ENCODE measurements at places on chromosomes 11 and 22.

DNA sequence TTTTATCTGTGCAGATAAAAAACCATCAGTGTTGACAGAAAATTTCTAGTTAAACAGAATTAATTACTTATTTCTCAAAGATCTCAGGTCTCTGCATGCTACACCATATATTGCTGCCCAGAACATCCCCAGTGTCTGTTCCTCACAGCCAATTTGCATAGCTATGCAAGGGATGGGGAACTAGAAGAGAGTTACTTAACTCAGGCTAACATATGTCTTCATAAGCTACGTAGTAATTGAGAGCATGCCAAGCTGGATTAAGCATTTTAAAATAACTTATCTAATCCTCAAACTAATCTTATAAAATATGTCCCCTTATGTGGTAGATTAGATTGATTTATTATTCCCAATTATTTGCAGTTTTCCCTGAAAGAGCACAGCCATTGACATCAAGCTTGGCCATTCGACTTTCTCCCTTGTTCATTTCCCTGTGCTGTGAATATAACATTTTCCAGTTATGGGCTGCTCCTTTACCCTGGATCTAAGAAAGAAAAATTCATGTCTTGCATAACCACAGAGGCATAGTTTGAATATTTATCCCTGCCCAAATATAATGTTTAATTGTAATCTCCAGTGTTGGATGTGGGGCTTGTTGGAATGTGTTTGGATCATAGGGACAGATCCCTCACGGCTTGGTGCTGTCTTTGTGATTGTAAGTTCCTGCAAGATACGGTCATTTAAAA is 69.1 kb downstream of the C11orf87 start:
- no peaks in the 10 kb centered on the region for H3K27me3 ChIP-seq
- no peaks in the 10 kb centered on the region for H3K4me1 ChIP-seq
- H3K36me3 ChIP-seq = no peaks in the 10 kb centered on the region
- DNase-seq = no peak

DNA sequence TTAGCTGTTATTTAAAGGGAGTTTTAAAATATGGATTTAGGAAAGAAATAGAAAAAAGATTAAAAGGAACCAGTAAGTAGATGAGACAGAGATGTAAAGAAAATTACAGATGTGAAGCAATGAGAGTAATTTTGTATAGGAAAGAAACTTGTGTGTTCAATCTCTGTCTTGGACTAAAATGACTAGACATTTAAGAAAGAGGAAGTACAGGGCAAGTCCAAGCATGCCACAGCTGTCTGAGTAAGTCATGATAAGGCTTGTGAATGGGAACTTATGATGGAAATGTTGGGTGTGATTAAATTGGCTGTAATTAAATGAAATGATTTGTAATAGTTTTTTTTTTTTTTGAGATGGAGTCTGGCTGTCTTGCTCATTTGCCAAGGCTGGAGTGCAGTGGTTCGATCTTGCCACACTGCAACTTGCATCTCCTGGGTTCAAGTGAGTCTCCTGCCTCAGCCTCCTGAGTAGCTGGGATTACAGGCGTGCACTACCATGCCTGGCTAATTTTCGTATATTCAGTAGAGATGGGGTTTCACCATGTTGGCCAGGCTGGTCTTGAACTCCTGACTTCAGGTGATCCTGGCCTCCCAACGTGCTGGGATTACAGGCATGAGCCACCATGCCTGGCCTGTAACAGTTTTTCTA is 5.9 kb upstream of the ACY3 start:
- H3K4me1 ChIP-seq = no peaks in the 10 kb centered on the region
- H3K27ac ChIP-seq = no peak overlapping the region

GRCh38 chr11:17432002-17432401 is 43.5 kb upstream of the KCNJ11 start:
- H3K4me3 ChIP-seq = no peak overlapping the region
- H3K27ac ChIP-seq = no peak overlapping the region
- H3K27me3 ChIP-seq = no peaks in the 10 kb centered on the region
- DNase-seq = no peak
- no peaks in the 10 kb centered on the region for H3K4me1 ChIP-seq

DNA sequence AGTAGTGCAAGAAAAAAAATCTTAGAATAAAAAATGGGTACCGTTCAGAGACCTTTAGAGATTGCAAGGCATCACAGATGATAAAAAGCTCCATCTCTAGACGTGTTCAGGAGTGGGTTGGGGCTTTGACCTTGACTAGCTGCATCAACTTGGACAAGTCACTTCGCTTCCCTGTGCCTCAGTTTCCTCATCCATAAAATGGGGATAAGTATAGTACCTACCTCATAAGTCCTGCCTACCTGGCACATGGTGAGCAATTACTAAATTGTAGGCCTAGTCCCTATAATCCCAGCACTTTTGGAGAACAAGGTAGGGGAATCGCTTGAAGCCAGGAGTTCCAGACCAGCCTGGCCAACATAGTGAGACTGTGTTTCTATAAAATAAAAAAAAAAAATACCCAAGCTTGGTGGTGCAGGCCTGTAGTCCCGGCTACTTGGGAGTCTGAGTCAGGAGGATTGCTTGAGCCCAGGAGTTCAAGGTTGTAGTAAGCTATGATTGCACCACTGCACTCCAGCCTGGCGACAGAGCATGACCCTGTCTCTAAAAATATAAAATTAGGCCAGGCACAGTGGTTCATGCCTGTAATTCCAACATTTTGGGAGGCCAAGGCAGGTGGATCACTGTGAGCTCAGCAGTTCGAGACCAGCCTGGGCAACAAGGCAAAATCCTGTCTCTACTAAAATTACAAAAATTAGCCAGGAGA is 6.0 kb upstream of the F2 start:
- H3K36me3 ChIP-seq = no peaks in the 10 kb centered on the region
- H3K27me3 ChIP-seq = no peaks in the 10 kb centered on the region
- H3K27ac ChIP-seq = no peak overlapping the region
- H3K4me1 ChIP-seq = peaks cover 8% of the 10 kb centered on the region

GRCh38 chr11:120974965-120975364 is 48.9 kb upstream of the TBCEL start:
- no peak overlapping the region for H3K27ac ChIP-seq
- no peak overlapping the region for H3K4me3 ChIP-seq
- H3K4me1 ChIP-seq = no peaks in the 10 kb centered on the region
- H3K27me3 ChIP-seq = no peaks in the 10 kb centered on the region
- no peak for DNase-seq
- no peaks in the 10 kb centered on the region for H3K36me3 ChIP-seq

GRCh38 chr11:69899957-69900821 is 81.0 kb upstream of the FGF3 start:
- no peaks in the 10 kb centered on the region for H3K4me1 ChIP-seq
- DNase-seq = no peak
- H3K36me3 ChIP-seq = no peaks in the 10 kb centered on the region
- no peak overlapping the region for H3K4me3 ChIP-seq
- H3K27me3 ChIP-seq = no peaks in the 10 kb centered on the region

DNA sequence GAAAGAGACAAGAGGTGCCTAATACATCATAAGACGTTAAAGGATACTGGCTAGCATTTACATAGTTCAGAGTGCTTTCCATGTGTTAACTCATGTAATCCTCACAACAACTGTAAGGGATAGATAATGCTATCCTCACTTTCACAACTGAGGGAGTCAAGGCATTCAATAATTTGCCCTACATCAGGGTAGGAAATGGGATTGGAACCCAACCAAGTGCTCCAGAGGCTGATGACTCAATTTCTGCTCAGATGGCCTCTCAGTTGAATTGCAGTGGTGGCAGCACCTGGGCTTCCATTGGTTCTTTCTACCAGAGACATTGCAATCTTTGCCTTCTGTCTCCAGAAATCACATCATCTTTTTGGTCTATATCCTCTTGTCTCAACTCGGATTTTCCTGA is 232.9 kb downstream of the ETS1 start:
- peaks cover 2% of the 10 kb centered on the region for H3K4me1 ChIP-seq
- H3K4me3 ChIP-seq = no peak overlapping the region
- H3K36me3 ChIP-seq = no peaks in the 10 kb centered on the region
- no peak overlapping the region for H3K27ac ChIP-seq
- no peak for DNase-seq

DNA sequence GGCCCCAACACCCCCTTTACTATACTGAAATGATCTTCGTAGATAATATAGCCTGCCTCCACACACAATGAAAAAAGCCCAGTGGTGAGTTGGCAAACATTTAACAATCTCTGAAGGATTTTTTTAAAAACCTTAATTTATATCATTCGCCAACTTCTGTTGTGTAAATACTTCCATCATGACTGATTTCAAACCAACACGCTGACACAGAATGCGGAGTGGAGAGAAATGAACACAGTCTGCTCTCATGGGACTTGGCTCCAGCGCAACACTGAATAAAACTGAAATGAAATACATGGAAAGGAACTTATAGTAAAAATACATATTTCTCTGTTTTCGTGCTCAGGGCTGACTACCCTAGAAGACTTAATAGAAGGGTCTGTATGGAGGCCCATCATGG is 61.3 kb upstream of the WNT11 start:
- no peaks in the 10 kb centered on the region for H3K36me3 ChIP-seq
- no peak for DNase-seq
- no peak overlapping the region for H3K27ac ChIP-seq
- no peak overlapping the region for H3K4me3 ChIP-seq

- H3K36me3 ChIP-seq = no peaks in the 10 kb centered on the region
- no peak overlapping the region for H3K27ac ChIP-seq
- no peak overlapping the region for H3K4me3 ChIP-seq
- DNase-seq = no peak
Measured at GRCh38 chr11:14065141-14065540, 102.6 kb downstream of the SPON1 start.

GRCh38 chr22:41315586-41315985 is 14.3 kb downstream of the ZC3H7B start:
- H3K36me3 ChIP-seq = no peaks in the 10 kb centered on the region
- H3K27ac ChIP-seq = no peak overlapping the region
- no peaks in the 10 kb centered on the region for H3K27me3 ChIP-seq
- no peaks in the 10 kb centered on the region for H3K4me1 ChIP-seq
- DNase-seq = no peak

DNA sequence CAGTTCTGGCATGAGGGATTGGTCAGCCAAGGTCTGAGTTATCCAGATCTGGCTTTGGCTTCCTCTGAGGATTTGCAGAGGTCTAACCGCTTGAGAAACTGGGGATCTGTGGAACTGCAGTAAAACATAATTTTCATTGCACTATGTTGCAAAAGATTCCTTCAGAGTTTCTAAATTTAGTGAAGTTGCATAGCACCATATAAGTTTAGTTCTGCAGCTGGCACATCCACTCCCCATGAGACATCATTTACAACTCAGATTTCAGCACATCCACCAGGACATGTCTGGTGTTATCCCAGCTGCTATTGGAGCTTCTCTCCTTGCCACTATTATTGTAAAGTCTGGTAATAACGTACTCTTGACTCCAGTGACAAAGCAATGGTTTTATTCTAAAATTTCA is 181.5 kb downstream of the CWF19L2 start:
- no peaks in the 10 kb centered on the region for H3K4me1 ChIP-seq
- H3K36me3 ChIP-seq = no peaks in the 10 kb centered on the region
- H3K27ac ChIP-seq = no peak overlapping the region
- H3K4me3 ChIP-seq = no peak overlapping the region
- H3K27me3 ChIP-seq = no peaks in the 10 kb centered on the region

DNA sequence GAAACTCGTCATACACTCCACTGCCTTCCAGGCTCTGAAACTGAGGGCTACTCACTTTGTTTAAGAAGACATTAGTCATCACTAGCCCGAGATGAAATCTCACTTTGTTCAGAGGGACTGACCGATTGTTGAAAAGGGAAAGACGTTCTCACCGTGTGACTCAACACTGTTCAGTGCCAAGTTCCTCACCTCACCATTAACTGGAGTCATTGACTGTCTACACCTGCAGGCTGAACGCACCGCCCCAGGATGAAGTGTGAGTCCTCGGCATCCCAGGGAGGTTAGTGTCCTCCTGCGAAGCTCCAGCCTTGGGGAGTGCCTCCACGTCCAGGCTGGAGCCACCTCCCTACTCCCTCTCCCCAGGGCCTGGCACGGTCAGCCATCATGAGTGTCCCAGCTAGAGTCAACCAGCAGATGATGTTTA is 30.4 kb downstream of the FADD start:
- no peak for DNase-seq
- no peaks in the 10 kb centered on the region for H3K27me3 ChIP-seq
- no peaks in the 10 kb centered on the region for H3K36me3 ChIP-seq
- no peak overlapping the region for H3K27ac ChIP-seq

GRCh38 chr11:121341609-121342008 is 49.0 kb downstream of the SC5D start:
- DNase-seq = no peak
- H3K4me1 ChIP-seq = peaks cover 7% of the 10 kb centered on the region
- H3K27ac ChIP-seq = no peak overlapping the region
- H3K4me3 ChIP-seq = no peak overlapping the region
- no peaks in the 10 kb centered on the region for H3K36me3 ChIP-seq

GRCh38 chr11:17396598-17397310 is 8.3 kb upstream of the KCNJ11 start:
- no peaks in the 10 kb centered on the region for H3K4me1 ChIP-seq
- no peak for DNase-seq
- H3K27me3 ChIP-seq = no peaks in the 10 kb centered on the region
- no peak overlapping the region for H3K4me3 ChIP-seq
- H3K27ac ChIP-seq = no peak overlapping the region
- no peaks in the 10 kb centered on the region for H3K36me3 ChIP-seq

- DNase-seq = no peak
- peak overlapping the region; percentile 76 for H3K27ac ChIP-seq
- H3K4me1 ChIP-seq = peaks cover 5% of the 10 kb centered on the region
- no peaks in the 10 kb centered on the region for H3K27me3 ChIP-seq
- peak overlapping the region; percentile 51 for H3K4me3 ChIP-seq
- H3K36me3 ChIP-seq = no peaks in the 10 kb centered on the region
Measured at GRCh38 chr22:31289344-31289743, 2.9 kb downstream of the PIK3IP1 start.

GRCh38 chr22:34017205-34017604 is 96.9 kb upstream of the LARGE1 start:
- no peak overlapping the region for H3K4me3 ChIP-seq
- H3K36me3 ChIP-seq = no peaks in the 10 kb centered on the region
- DNase-seq = no peak
- H3K27ac ChIP-seq = no peak overlapping the region
- H3K27me3 ChIP-seq = no peaks in the 10 kb centered on the region

GRCh38 chr11:68118706-68119448 is 2.3 kb downstream of the CHKA start:
- H3K4me3 ChIP-seq = no peak overlapping the region
- no peaks in the 10 kb centered on the region for H3K27me3 ChIP-seq
- H3K27ac ChIP-seq = peak overlapping the region; percentile 44
- DNase-seq = no peak
- no peaks in the 10 kb centered on the region for H3K36me3 ChIP-seq
- H3K4me1 ChIP-seq = peaks cover 11% of the 10 kb centered on the region

DNA sequence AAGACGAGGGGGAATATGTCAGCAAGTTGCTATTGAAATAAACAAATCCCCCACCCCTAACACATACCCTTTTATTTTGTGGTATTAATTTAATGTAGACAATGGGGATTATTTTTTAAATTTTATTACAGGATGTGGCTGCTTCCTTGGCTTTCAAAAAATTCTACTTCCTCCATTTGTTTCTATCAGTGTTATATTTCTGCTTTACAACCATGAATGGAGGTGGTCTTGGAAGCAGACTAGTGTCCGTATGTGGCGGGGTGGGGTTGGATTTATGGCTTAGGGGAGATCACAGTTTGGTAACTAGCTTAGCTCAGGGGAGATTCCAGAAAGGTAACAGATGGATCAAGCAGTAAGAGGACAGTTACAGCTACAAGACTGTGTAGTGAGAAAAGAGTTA is 39.3 kb upstream of the PICALM start:
- H3K27ac ChIP-seq = no peak overlapping the region
- H3K4me1 ChIP-seq = no peaks in the 10 kb centered on the region
- no peak overlapping the region for H3K4me3 ChIP-seq
